Non-pigmented ciliary epithelial cell (primary cell): ENCODE measurements at places on chromosomes 4 and X.

DNA sequence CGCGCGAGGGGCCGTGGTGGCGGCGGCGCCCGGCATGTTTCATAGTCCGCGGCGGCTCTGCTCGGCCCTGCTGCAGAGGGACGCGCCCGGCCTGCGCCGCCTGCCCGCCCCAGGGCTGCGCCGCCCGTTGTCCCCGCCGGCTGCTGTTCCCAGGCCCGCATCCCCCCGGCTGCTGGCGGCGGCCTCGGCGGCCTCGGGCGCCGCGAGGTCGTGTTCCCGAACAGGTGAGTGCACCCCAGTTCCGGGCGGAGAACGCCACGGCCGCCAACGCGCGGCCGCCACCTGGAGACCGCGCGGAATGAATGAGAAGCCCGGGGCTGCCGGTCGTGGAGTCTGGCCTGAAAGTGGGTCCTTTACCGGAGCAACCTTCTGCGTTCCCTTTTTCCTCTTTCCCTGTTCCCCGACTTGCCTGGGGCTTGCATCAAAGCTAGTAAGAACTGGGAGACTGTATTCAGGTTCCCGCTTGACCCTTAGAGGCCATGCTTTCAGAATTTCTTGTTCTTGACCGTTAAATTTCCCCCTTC is 429 bp downstream of the NOCT start:
- DNase-seq: no peak

DNA sequence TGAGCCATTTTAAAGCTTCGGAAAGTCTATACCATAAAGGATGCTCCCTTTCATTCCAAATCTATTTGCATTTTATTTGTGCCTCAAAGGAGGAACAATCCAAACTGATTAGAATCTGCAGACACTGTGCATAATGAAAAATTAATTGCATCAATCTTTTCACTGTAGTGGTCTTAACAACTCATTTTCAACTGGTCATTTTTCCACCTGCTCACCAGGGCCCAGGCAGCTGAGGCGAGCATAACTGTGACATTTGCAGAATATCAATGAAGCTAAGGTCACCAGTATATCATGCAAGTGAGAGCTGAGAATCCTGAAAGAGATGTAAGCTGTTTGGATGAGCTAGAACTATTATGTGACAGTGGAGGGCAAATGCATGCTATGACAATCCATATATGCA is 387.3 kb upstream of the TECRL start:
- DNase-seq: no peak

GRCh38 chr4:15696866-15697265 is 6.0 kb upstream of the BST1 start:
- DNase-seq: no peak

GRCh38 chr4:122930862-122931261 is 8.5 kb upstream of the NUDT6 start:
- DNase-seq: no peak

- DNase-seq: no peak
Measured at GRCh38 chrX:130869239-130869638, 33.8 kb downstream of the ENOX2 start.
